Dermis blood vessel endothelial cell (primary cell): ENCODE measurements at places on chromosomes 12 and 14. TPM values are rescaled to one million over a fixed set of nuclear protein-coding genes. Genes with fewer than 3 reads are reported as not detected.

- peak; percentile 40 for DNase-seq
These were observed 86.9 kb downstream of the AVPR1A start for GRCh38 chr12:63064080-63064479.

- DNase-seq = no peak
These were observed 83.8 kb upstream of the VRK1 start for GRCh38 chr14:96713426-96713825.

DNA sequence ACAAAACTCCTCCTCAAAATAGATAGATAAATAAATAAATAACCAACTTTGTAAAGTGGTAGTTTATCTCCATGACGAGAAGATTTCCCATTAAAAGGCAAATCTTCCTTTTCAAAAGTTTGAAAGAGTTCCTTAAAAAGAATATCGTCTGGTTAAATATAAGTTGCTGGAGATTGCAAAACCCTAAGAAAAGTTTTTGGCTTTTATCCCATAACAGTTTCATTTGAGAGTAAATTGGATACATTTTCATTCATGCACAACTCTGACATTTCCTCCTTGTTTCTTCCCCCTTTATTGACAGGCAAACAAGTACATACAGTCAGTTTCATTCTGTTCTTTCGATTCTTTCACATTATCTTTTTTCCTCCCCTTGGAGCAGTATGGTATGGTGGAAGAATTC is 45.4 kb upstream of the BTG1 start:
- no peak for DNase-seq

DNA sequence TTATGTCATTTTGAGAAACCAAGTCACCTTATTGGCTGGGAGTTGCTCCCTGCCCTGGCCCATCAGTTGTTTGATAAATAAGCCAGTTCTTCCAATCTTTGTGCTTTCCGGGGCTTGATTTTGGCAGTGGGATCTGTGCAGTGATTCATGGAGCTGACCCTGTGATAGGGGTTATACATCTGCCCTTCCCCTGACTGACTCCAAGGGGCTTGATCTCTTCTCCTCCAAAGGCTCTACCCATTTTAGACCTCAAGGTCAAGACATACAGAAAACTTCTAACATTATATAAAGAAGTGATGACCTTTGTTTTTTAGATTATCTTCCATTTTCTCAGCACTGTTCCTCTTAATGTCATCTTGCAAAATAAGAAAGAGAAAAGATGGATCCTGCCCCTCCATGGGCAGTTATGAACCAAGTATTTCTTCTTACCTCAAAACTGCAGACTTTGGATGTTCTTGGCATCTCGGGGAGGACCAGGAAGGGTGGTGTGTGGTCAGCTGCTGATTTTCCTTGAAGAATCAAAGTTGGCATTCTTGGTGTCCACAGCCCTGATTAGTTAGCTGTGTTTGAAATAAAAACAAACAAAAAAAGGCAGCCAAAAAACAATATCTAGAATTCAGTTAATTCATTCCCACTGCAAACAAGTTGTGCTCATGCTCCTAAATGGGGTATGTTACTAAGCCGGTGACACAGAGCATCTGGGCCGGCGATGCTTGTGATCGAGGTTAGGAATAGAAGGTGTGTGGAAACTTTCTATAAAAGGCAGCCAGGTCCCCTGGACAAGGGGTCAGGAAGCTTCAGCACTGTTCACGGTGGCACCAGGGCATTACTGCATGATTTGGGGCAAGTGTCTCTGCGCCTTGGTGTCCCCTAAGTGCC is 120.2 kb downstream of the SAMD4A start:
- no peak for DNase-seq

The TM9SF1 gene
- total RNA-seq = 63.5 and 82.5 TPM in 2 replicates
